ENCODE measurements at places on chromosomes 1 and 21.

DNA sequence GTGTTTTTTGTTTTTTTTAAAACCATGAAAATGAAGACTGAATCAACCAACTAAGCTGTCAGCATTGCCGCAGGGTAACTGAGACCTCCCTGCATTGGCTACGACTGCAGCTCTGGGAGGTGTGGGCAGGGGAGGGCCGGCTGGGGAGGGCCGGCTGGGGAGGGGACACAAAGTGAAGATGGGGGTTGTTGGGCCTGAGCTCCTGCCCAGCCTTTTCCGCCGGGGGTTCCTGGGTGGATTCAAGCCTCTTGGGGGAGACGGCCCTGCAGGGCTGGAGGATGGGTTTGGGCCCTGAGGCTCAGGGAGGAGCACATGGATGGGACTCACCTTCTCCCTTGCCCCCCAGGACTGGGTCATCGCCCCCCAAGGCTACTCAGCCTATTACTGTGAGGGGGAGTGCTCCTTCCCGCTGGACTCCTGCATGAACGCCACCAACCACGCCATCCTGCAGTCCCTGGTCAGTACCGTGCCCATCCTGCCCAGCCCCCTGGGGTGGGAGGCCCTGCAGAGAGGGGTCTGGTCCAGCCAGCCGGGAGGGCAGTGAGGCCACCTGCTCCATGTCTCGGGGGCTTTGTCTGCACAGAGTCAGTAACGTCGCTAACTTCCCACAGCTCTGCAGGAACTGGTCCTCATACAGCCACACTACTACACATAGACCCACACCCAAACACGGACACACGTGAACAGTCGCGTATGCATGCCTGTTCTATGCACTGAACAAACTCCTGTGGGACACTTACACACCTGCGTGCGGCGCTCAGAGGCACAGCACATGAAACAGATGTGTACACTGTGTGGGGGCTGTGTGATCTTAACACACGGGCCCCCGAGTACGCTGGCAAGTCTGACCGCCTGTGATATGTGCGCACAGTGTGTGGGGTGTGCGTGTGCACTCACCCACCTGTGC is 31.5 kb downstream of the BMP8A start:
- no peak for DNase-seq

GRCh38 chr1:43750083-43750482 is 42.7 kb downstream of the ST3GAL3 start:
- no peak for DNase-seq

- no peak for DNase-seq
Measured at GRCh38 chr1:205517763-205518162, 13.3 kb downstream of the CDK18 start.

GRCh38 chr21:17786851-17787181 is 32.3 kb downstream of the C21orf91 start:
- no peak for DNase-seq

DNA sequence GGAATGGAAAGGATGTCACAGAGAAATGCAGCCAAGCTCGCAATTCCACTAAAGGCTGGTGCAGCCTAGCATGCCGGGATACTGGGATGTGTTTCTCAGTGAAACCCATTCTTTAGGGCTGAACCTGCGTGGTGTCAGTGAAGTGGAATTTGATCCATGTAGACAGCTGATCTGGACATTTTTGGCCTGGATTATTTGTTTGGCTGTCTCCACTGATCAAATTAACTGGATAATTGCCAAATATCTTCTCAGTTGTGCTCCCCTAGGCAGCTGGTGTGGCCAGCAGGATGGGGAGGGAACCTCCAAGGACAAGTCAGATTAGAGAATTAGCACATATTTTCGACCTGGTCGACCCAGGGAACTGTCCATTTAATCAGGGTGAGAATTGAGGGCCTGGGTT is 318.4 kb downstream of the RPS6KC1 start:
- no peak for DNase-seq

DNA sequence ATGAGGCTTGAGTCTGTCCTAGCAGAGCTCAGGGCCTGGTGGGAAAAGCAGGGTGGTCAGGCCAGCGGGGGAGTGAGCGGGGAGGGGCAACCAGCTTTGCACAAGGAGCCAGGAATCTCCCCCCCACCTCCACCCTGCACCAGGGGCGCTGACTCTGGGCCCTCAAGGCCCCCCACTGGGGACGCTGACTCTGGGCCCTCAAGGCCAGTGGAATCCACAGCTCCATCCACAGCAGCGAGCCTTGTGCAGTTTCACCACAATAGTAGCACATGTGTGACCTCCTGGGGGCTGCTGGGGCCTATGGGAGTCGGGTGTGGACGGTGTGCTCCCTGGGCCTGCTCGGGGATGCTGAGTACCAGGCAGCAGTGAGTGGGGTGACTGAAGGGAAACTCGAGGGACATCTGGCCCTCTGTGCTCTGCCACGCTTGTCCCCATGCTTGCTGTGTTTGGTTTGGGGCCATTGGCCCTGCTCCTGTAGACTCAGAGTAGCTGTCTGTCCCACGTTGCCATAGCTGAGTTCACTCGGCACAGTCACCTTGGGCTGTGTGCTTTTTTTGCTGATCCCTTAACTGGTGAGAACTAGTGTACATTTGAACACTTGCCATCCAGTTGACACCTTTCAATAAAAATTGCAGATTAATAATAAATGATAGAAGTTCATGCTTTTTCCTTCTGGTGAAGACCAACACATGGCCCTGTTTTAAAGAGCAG is 89.2 kb downstream of the ADARB1 start:
- DNase-seq: no peak

DNA sequence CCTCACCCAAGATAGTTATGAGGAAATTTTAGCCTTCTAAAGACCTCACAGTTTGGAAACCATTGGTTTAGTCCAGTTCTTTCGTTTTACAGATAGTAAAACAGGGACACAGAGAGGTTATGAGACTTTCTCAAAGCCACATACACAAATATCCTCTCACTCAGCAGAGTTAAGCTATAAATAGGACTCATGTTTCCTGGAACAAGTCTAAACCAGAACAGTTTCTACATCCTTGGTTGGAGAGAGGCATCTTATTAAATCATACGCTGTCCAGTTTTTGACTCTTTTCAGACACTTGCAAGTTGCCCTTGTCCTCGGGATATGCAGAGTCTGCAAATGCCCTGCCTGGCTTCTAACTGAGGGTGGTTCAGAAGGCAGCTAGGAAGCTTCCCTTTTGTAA is 462.1 kb upstream of the DEPDC1 start:
- DNase-seq: no peak
